Muscle of leg (tissue), 16 donors: ENCODE measurements at places on chromosomes 3 and 15. TPM values are rescaled to one million over a fixed set of nuclear protein-coding genes. Genes with fewer than 3 reads are reported as not detected.

GRCh38 chr3:182438398-182438797, 354.9 kb upstream of the ATP11B start:
- no peaks in the 10 kb centered on the region for H3K36me3 ChIP-seq
- H3K27me3 ChIP-seq = no peaks in the 10 kb centered on the region
- H3K4me1 ChIP-seq = no peaks in the 10 kb centered on the region
- no peak for DNase-seq
- H3K4me3 ChIP-seq = no peak overlapping the region

- DNase-seq = no peak
- no peaks in the 10 kb centered on the region for H3K27me3 ChIP-seq
- H3K27ac ChIP-seq = no peak overlapping the region
- no peaks in the 10 kb centered on the region for H3K36me3 ChIP-seq
- no peaks in the 10 kb centered on the region for H3K4me1 ChIP-seq
- H3K4me3 ChIP-seq = no peak overlapping the region
These were observed 664.6 kb downstream of the AGBL1 start for GRCh38 chr15:86744198-86744780.

The ISY1 gene
- 38.8 TPM for polyA plus RNA-seq

DNA sequence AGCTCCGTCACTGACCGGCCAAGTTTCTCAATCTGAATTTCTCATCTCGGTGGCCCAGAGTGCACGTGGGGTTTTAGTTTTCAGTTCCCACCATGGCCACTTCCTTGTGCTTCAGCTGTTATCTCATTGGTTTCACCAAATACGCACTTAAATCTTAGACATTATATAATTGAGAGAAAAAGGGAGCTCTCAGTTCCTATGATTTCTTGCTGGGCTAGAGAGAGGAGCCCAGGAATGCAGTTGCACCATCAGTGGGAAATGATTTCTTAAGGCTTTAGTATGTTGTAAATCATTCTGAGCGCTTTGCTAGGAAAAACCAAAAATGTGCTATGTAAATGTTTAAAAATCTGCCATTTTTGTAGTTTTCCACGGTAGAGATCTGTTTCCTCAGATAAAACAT, 53.2 kb downstream of the OXNAD1 start:
- no peak for DNase-seq
- H3K4me1 ChIP-seq = no peaks in the 10 kb centered on the region
- no peak overlapping the region for H3K27ac ChIP-seq

GRCh38 chr3:164486150-164486549, 592.1 kb downstream of the SI start:
- H3K36me3 ChIP-seq = no peaks in the 10 kb centered on the region
- H3K27me3 ChIP-seq = no peaks in the 10 kb centered on the region
- no peak overlapping the region for H3K4me3 ChIP-seq
- DNase-seq = peak; percentile 6
- no peaks in the 10 kb centered on the region for H3K4me1 ChIP-seq

DNA sequence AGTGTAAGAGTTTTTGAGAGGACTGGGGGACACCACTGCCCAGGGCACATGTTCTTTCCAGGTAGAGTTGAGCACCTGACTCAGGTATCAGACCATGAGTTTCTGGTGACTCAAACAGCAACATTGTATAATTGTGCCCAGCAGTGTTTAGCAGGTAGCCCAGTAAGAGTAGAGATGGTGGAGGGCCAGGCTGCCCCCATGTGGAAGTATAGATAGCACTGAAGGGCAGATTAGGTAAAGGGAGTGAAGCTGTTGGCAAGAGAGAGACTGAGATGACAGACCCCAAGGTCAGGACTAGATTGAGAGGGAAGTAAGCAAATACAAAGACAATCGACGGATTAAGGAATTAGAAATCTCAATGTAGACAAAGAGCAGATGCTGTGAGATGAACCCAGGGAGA, 74.6 kb downstream of the TRIM42 start:
- H3K27ac ChIP-seq = no peak overlapping the region
- DNase-seq = no peak
- H3K36me3 ChIP-seq = no peaks in the 10 kb centered on the region
- peaks cover 15% of the 10 kb centered on the region for H3K27me3 ChIP-seq
- H3K4me1 ChIP-seq = no peaks in the 10 kb centered on the region
- no peak overlapping the region for H3K4me3 ChIP-seq

The APH1B gene
- 9.8 TPM for polyA plus RNA-seq

- no peak overlapping the region for H3K4me3 ChIP-seq
- H3K27me3 ChIP-seq = peaks cover 7% of the 10 kb centered on the region
- H3K27ac ChIP-seq = no peak overlapping the region
- no peaks in the 10 kb centered on the region for H3K36me3 ChIP-seq
- DNase-seq = no peak
These were observed 269.0 kb downstream of the ABHD5 start for GRCh38 chr3:43959498-43960447.

DNA sequence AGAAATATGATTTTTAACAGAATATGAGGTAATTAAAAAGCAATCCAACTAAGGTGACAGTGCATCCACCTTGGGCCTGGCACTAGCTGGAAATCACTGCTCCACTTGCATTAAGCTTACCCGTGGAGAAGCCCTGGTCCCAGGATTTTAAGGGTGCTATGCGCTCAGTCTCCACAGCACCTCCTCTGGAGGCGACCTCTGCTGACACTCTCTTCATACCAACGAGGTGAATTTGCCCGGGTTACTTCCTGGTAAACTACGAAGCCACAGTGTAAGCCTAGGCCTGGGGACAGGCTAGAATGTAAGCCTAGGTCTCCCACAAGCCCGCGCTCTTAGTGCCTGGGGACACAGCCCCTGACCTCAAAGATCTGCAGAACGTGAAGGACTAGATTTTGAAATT, 793 bp downstream of the APOD start:
- peaks cover 16% of the 10 kb centered on the region for H3K4me1 ChIP-seq
- H3K4me3 ChIP-seq = peak overlapping the region; percentile 5
- no peaks in the 10 kb centered on the region for H3K27me3 ChIP-seq
- no peaks in the 10 kb centered on the region for H3K36me3 ChIP-seq
- H3K27ac ChIP-seq = no peak overlapping the region
- DNase-seq = no peak

The MYO5C gene
- 6.4 TPM for polyA plus RNA-seq
